ENCODE measurements at places on chromosomes 7 and 10.
A peak's percentile ranks its signal among the peaks of the same experiment; 100 is the strongest.

DNA sequence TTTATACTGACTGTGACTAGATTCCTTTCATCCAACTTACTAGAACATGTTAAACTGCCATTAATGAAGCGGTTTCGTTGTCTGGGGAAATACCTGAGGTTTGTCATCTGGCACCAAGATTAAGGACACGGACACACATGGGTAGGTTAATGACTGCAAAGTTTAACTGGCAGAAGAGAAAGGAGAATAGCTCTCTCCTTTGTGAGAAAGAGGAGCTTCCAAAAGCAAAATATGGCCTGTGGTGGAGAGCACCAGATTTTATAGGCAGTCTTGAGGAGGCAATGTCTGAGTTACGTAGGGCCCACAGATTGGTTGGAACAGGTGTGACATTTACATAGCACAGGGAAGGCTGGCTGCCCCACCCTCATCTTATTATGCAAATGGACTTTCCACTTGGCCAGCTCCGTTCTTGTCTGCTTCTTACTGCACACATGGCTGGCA is 1193.0 kb upstream of the CELF2 start:
- no peak for DNase-seq

DNA sequence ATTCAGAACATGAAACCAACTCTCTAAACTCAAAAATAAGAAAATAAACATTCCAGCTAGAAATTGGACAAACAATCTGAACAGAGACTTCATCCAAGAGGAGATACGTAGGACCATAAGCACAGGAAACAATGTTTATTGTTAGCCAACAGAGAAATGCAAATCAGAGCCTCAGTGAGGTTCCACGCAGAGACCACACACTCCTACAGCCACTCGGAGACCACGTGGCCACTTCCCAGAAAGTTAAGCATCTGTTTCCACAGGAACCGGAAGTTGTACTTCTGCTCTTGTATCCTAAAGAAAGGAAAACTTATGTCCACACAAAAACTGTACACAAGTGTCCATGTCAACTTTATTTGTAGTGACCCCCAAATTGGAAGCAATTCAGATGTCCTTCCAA is 214.8 kb downstream of the MGMT start:
- DNase-seq: no peak

- DNase-seq: no peak
Measured at GRCh38 chr7:10939237-10939910, 34.3 kb upstream of the PHF14 start.

GRCh38 chr7:24907311-24907886 is 72.6 kb downstream of the OSBPL3 start:
- DNase-seq: no peak

GRCh38 chr7:144379776-144380384 is 23.6 kb downstream of the NOBOX start:
- DNase-seq: no peak

- peak; percentile 66 for DNase-seq
Measured at GRCh38 chr7:157337316-157338149, 729 bp downstream of the DNAJB6 start.

DNA sequence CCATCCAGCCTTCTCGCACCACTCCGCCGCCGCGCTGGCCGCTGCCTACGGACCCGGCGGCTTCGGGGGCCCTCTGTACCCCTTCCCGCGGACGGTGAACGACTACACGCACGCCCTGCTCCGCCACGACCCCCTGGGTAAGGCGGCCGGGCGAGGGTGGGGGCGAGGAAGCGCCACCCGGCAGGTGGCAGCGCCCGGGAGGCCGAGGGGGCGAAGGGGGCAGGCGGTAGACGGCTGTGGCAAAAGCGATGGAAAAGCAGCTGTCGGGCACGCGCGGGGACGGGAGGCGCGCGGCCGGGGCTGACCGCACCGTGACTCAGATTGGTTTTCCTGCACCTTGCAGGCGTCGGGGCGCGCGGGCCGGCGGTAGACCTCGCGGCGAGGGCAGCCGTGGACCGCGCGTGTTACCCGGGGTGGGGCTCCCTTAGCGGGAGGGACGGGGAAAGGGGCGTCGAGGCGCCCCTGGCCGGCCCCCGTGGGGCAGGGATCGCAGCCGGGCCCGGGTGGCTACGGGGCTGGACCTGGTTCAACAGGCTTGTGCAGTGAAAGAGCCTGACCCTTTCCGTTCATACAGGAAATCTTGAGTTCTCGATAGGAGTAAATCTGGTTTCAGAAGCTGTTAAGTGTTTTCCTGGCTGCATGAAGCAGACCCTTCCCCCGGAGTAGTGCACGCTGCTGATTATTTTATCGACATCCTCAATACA is 608 bp downstream of the HHEX start:
- peak; percentile 45 for DNase-seq

GRCh38 chr7:142872106-142872675 is 13.4 kb downstream of the TRPV6 start:
- no peak for DNase-seq

DNA sequence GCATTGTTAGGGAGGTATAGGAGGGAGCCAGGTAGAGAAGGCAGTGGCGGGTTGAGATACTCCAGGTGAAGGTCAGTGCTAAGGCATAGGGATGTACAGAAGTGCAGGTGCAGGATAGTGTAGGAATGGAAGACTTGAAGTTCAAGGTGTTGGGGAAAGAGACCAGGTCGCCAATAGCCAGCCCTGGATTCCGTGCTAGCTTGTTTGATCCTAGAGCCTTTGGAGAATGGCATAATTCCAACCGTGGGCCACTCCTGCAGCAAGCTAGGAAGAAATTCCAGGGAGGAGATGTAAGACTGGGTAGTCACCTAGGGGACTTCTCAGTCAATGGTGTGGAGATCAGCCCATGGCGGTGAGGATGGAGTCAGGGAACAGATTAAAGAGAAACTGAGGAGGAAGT is 272.7 kb downstream of the RPS24 start:
- no peak for DNase-seq

DNA sequence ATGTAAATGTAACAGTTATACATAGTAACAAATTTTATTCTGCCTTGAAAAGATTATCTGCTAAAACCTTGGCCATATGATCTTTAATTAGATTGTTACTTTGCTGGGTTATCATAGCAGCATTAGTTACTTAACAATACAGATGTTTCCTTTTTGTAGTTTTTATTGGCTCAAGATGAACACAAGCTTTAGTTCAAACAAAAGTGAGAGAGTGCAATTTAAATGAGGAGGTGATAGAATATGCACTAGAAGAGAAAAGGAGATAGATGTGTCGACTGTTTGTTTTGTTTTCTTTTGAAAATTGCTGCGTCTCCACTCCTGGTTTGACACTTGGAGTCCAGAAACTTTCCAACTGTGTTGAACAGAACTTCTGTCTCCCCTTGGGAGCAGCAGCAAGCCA is 91.4 kb upstream of the CAV2 start:
- DNase-seq: no peak

DNA sequence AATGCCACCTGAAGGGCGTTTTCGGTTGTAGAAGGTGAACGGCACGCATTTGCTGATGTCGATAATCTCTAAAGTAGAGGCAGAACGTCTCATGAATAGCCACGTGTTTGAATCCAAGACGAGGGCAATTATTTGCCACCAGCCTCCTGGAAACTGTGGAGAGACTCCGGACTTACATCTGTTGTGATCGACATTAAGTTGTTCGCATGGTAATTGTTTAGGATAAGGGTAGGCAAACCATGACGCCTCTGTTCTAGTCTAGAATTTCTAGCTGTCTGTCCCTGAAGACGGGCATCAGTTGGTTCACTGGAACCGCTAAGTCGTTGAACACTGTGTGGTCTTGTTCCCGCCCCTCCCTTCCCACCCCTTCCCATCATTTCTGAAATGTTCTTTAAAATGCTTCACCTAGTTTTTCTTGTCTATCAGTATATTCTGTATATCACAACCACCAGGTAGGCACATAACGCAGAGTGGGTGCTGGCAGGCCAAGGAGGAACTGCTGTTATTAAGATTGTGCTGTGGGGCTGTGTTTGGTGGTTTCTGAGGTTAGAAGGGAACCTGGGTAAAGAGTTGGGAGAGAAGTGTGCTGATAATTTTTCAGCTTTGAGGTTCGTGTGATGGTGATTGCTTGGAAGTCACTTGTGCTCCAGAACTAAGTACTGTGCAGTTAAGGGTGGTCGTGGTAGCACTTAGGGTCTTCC is 1.2 kb downstream of the UBE3C start:
- DNase-seq: no peak

- DNase-seq: no peak
Measured at GRCh38 chr7:99628471-99629465, 12.0 kb downstream of the ZSCAN25 start.

GRCh38 chr7:41579961-41580935 is 122.6 kb downstream of the INHBA start:
- DNase-seq: no peak

DNA sequence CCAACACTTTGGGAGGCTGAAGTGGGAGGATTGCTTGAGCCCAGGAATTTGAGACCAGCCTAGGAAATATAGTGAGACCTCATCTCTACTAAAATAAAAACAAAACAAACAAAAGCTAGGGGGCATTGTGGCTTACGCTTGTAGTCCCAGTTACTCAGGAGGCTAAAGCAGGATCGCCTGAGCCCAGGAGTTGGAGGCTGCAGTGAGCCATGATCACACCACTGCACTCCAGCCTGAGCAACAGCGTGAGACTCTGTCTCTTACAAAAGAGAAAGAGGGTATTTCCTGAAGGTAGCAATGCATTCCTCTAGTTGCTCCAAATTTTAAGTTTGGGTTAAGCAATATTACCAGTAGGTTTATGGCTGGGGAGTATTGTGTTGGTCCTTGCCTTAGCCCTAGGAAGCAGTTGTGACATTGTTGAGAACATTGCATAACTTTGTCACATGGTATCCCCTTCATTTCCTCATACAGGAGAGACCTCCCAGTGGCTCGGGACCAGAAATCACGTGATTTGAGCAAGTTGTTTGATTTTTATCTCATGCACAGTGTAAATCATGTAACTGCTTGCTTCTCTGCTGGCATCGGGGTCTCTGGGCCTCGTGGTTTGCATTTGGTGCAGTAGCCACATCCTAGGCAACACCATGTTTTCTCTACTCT is 23.3 kb upstream of the SMARCD3 start:
- DNase-seq: no peak

- no peak for DNase-seq
Measured at GRCh38 chr10:58063861-58064480, 203.7 kb downstream of the IPMK start.

DNA sequence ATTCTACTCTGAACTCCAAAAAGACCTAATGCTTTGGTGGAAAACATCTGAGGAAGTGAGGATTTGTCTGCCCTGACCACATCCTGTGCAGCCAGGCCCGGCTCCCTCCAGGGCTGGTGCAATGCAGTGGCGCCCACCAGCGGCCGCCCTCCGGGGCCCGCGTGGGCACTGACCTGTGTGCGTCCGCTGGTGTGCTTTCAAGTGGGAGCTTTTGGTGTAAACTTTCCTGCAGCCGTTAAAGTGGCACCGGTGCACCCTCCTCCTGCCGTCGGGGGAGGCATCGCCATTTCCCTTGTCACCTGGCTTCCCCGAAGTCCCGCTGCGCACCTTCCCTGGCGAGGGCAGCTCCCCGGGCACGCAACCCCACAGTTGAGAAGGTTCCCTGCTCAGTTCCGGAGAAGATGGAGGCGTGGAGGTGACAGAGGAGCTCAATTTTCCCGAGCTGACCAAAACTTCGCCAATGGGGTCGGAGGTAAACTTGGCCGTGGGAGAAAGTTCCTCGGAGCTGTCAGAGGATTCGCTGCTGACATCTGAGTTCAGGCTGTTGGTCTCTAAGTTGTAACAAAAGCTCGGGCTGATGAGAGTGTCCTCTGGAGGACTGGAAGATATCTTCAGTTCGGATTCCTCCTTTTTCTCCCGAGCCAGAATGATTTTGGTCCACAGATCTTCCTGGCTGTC is 3.4 kb downstream of the KLF6 start:
- no peak for DNase-seq

GRCh38 chr7:137703291-137704010 is 143.3 kb downstream of the DGKI start:
- DNase-seq: no peak

DNA sequence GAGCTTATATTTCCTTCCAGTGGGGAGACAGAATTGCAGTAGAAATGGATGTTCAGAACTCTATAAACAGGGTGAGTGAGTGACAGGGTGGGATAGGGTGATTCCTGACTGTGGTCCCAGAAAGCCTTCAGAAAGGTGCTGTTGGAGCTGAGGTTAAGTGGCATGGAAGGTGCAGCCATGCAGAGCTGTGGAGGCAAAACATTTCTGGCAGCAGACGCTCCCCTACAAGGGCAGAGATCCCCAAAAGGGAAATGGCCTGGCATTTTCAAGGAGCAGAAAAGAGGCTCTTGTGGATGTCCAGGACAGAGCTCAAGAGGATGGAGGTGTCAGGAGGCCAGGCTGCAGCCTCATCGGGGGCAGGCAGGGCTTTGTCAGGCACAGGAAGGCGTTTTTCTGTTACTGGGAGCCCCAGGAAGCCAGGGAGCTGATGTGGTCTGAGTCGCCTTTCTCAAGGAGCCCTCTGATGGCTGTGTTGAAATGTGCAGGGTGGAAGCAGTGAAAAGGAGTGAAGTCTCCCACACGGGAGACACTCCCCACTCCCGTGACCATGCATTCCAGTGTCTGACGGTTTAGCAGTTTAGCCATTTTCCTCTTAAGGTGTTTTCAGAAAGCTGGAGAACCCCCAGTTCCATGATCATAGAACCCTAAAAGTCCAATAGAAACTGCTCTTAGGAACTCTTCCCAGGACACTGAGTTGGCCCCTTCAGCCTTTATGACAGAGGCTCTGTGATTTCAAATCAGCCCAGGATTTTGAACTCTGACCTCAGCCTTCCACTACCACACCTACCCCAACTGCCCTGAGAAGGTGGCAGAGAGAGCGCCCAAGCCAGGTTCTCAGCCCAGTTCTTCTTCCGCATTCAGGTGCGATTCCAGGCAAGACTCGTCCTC is 96.2 kb downstream of the C10orf105 start:
- no peak for DNase-seq

- no peak for DNase-seq
Measured at GRCh38 chr7:151139791-151140190, 27.7 kb downstream of the GBX1 start.

- no peak for DNase-seq
Measured at GRCh38 chr10:3217301-3217700, 44.7 kb upstream of the PITRM1 start.

GRCh38 chr10:93752761-93753160 is 5.0 kb upstream of the LGI1 start:
- no peak for DNase-seq

- DNase-seq: no peak
Measured at GRCh38 chr7:103148131-103148993, 537 bp downstream of the NAPEPLD start.

All from stimulated activated CD4-positive, alpha-beta T cell treated with anti-CD3 and anti-CD28 coated beads, Interleukin-4, amount 100 ng/mL, for 4 hours (primary cell).